Inflammatory macrophage (primary cell): ENCODE measurements at places on chromosomes 7 and 10.

DNA sequence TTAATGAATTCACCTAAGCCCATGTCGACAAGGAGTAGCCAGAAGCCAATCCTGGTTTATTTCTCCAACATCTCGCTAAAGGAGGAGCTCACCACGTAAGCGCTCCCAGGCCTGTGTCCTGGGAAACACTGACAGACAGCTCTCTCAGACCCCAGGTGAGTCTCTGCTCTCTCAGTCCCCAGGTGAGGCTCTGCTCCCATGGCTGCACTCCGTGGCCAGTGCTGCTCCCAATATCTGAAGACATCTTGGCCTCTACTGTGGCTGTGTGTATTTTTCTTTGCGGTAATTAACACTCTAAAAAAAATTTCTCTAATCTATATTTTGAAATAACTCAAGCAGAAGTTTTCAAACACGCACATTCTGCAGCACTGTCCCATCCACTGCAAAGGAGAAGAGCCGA lies 564.5 kb downstream of the PTPRN2 start:
- no peak for DNase-seq

- no peak for DNase-seq
These were observed 254.8 kb downstream of the PHF14 start for GRCh38 chr7:11228515-11228914.

DNA sequence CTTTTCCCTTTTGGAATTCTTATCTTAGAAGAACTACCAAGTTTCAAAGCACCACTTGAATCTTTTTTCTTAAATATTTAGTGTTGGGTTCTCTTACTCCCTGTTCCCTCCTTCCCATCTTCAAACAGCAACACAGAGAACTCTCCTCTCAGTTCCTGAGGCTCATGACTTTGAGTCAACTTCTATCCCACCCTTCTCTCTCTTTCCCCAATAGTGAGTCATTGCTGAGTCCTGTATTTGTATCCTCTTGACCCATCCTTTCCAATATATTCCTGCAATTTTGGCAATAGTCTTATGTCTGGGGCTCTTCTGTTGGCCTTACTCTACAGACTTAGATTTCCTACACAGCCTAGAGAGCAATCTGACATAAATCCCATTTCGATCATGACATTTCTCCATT lies 20.8 kb upstream of the JCAD start:
- no peak for DNase-seq

- no peak for DNase-seq
These were observed 47.4 kb upstream of the NAMPT start for GRCh38 chr7:106332201-106332600.

DNA sequence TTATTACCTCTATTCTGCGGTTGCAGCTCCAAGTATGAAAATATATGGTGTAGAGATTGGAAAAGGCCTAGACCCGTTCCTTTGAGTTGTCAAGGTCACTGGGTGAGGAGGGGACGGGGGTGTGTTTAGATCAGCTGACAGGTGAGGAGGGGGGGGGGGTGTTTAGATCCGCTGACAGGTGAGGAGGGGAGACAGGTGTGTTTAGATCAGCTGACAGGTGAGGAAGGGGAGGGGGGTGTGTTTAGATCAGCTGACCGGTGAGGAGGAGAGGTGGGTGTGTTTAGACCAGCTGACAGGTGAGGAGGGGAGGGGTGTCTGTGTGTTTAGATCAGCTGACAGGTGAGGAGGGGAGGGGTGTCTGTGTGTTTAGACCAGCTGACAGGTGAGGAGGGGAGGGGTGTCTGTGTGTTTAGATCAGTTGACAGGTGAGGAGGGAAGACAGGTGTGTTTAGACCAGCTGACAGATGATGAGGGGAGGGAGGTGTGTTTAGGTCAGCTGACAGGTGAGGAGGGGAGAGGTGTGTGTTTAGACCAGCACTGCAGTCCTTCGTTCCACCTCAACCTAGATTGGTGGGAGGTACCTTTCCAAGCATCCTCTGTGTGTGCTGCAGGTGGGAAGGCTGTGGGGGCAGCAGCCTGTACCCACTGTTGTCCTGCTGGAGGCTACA lies 655.0 kb upstream of the ADARB2 start:
- no peak for DNase-seq

- DNase-seq = no peak
These were observed 182.8 kb upstream of the ZNF804B start for GRCh38 chr7:88576720-88577119.

- no peak for DNase-seq
These were observed 35.0 kb downstream of the INPP5A start for GRCh38 chr10:132572545-132572937.

DNA sequence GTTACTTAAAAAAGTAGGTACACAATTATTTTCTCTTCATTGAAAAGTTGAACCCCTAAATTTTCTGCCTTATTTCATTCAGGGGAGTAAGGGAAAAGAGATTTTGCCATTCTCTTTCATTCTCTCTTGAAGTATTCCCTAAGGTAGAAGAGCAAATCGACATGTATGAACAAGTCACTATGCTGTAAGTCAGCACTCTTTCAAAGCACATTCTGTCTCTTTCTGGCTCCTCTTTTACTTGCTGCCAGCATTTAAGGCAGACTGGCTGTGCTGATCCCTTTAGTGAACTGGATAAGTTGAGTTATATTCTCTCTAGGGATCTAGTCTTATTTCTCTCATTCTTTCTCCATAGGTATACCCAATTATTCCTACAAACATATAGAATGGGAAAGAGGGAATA lies 222.3 kb upstream of the ZWINT start:
- DNase-seq = no peak

- DNase-seq = peak; percentile 57
These were observed 103.9 kb downstream of the LRRC4 start for GRCh38 chr7:127927348-127927696.

DNA sequence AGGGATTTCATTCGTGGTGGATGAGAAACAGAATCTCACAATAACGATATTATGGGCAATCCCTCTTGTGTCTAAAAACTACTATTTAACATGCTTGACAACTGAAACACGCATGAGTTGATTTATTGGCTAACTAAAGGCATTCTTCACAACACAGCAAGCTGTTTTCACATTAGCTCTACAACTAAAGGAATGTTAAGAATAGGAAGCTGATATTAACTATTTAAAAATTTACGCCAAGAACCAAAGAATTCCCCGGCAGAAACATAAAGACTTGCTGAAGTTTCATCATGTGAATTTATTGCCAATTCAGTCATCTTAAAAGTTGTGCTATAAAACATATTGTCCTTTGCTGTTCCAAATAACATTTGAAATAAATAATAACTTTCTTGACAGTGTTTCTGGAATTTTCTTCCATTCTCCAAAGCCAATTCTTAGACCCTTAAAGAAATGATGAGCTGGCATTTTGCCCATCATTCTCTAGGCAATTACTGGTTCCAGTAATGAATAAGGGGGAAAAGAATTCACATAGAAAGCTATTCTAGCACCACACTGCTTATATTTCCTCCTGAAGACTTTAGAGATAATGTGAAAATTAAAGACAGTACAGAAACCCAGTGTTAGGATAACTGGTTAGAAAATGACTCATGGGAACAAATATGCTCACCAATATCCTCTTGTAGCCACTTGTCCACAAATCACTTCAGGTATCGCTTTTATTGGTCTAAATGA lies 233.1 kb downstream of the PARD3 start:
- DNase-seq = no peak

- DNase-seq = no peak
These were observed 6.4 kb downstream of the DPY19L1 start for GRCh38 chr7:35030848-35031247.

DNA sequence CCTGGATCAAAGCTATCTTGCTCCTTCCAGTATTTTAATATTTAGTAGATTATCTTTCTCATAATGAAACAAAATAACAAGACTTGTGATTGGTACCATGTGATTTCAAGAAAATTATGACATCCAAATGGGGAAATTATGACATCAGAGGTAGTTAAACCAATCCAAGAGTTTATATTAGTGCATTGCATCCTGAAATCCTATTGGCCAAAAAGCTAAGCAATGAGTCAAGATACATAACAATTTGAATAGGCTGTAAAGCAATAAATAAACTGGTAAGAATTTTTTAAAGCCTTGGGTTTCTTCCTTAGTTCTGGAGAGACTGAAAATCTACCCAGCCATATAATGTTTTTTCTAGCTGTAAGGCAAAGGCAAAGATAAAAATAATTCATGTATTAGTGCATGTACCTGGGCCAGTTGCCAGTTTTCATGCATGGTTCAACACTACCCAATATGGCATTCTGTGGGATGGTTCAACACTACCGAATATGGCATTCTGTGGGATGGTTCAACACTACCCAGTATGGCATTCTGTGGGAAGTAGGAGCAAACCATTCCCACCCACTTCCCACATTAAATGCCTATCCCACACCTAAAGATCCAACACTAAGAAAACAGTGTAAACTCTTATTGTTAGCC lies at the start of gene RNF148:
RNF148 (minus strand) TSS at position 51 of the 639 bp plus-strand sequence. CDS start 172 bp downstream, outside the sequence.
- no peak for DNase-seq

DNA sequence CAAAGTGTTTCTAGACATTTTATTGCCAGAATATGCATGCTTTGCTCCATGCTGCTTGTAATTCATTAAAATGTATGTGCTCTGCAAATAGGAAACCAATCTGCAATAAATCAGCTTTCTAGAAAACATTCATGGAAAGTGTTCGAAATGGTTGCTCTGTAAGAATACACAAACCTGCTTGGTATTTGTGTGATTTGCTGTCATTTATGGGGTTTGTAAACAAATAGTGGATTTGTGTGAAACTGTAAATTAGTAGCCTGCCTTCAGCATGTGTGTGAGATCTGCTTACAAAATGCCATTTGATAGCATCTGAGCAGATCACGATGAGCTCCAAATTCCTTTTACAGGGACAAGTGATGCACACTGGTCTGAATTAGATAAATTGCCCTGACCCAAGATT lies 219.0 kb upstream of the CSTF2T start:
- DNase-seq = no peak

DNA sequence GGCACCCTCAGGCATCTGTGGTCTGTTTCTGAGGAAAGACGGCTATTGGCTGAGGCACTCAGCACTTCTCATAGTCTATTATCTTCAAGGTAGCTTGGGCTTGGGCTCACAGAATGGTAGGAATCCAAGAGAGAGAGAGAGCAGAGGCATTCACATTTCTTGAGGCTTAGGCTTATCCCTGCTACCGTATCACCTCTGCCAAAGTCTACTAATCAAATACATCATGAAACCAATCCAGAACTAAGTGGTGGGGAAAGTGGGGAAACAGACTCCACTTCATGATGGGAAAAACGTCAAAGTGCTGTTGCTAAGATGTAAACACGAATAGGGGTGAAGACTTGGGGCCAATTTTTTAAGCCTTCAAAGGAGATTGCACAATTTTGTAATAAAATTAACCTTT lies 271.1 kb upstream of the SEMA3D start:
- no peak for DNase-seq

DNA sequence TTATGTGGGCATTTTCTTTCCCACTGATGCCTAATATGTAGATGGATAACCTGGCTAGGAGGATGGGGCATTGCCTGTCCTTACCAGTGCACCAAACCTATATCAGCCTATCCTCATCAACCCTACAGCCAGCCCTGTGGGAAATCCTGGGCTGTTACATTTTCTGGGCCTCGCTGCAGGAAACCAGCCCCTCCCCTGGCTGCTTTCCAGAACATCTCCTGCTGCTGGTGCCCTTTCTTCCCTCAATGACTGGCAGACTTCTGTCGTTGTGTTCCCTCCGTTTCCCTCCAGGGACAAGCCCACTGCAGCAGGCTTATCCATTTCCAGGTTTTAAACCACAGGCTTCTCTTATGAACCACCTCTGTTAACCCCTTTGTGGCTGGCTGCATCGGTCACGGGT lies 486.1 kb upstream of the COBL start:
- DNase-seq = no peak

DNA sequence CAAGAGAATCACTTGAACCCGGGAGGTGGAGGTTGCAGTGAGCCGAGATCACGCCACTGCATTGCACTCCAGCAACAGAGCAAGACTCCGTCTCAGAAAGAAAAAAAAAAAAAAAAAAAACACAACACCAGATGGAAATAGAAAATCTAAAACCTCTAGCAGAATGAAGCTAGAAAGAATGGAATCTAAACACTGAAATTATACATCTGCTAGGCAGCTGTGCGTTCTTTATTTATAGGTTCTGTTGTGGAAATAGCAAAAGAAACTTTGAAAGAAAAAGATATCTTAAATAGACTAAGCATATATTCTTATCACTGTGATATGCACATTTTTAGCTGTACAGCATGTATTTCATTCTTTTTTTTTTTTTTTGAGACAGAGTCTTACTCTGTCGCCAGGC lies 17.1 kb downstream of the BMPR1A start:
- DNase-seq = no peak

GRCh38 chr10:86349474-86349873 lies 17.1 kb downstream of the GRID1 start:
- DNase-seq = no peak

GRCh38 chr7:95766657-95767056 lies 5.7 kb upstream of the DYNC1I1 start:
- DNase-seq = no peak

DNA sequence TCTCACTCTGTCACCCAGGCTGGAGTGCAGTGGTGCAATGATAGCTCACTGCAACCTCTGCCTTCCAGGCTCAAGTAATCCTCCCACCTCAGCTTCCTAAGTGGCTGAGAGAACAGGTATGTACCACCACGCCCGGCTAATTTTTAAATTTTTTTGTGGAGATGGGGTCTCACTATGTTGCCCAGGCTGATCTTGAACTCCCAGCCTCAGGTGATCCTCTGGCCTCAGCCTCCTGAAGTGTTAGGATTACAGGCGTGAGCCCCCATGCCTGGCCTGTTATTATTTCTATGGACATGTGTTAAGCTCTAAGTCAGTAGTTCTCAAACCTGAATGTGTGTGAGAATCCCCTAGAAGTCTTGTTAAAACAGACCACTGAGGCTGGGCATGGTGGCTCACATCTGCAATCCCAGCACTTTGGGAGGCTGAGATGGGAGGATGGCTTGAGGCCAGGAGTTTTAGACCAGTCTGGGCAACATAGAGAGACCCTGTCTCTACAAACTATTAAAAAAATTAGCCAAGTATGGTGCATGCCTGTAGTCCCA lies 24.5 kb downstream of the TMEM270 start:
- DNase-seq = no peak

- DNase-seq = no peak
These were observed 234.9 kb downstream of the SH2D4B start for GRCh38 chr10:80772596-80772995.

DNA sequence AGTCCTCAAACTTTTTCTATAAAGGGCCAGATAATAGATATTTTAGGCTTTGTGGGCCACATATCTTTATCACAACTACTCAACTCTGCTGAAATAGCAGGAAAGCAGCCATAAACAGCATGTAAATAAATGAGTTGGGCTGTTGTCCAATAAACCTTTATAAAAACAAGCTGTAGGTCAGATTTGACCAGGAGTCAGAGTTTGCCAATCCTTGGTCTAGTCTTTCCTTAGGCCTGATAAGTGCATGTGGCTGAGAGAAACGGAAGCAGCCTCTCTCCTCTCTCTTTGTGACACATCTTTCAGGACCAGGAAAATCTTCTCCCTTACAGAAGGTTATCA lies 724.5 kb downstream of the GRID1 start:
- DNase-seq = no peak

- DNase-seq = no peak
These were observed 223.8 kb downstream of the DYNC1I1 start for GRCh38 chr7:95996174-95996573.

- DNase-seq = no peak
These were observed 29.6 kb upstream of the ANK3 start for GRCh38 chr10:60419249-60419648.

GRCh38 chr10:5199398-5199797 lies 2.8 kb downstream of the AKR1C4 start:
- DNase-seq = no peak
